ENCODE measurements at places on chromosomes 3 and 15.

DNA sequence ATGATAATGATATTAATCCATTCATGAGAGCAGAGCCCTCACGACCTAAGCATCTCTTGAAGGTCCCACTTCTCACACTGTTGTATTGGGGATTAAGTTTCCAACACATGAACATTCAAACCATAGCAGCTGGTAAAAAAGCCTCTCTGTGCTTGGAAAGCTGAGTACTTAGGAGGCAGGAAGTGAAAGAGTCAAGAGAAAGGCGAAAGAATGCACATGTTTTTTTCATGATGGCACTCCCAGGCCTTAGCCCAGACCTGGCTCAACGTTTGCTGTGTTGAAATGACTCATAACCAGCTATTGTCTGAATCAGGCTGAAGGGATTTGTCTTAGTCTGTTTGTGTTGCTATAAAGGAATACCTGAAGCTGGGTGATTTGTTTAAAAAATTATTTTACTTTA, 84.4 kb upstream of the RGMA start:
- no peak for DNase-seq

DNA sequence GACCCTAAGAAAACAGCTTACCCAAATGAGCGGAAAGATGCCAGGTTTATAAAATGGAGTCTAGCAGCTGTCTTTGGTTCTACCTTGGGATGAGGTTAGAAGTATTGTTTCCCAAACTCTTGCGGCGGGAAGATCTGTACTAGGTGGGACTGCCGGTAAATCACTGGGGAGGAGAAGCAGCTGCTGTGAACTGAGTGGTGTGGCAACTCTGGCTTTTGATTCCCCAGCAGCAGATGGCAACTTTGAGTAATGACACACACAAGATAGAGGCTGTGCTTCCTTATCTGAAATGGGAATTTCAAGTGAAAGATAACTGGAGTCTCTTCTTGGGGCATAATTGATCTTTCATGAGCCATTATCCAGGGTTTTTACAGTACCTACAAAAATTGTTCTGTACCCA, 184.9 kb downstream of the ATG7 start:
- no peak for DNase-seq

DNA sequence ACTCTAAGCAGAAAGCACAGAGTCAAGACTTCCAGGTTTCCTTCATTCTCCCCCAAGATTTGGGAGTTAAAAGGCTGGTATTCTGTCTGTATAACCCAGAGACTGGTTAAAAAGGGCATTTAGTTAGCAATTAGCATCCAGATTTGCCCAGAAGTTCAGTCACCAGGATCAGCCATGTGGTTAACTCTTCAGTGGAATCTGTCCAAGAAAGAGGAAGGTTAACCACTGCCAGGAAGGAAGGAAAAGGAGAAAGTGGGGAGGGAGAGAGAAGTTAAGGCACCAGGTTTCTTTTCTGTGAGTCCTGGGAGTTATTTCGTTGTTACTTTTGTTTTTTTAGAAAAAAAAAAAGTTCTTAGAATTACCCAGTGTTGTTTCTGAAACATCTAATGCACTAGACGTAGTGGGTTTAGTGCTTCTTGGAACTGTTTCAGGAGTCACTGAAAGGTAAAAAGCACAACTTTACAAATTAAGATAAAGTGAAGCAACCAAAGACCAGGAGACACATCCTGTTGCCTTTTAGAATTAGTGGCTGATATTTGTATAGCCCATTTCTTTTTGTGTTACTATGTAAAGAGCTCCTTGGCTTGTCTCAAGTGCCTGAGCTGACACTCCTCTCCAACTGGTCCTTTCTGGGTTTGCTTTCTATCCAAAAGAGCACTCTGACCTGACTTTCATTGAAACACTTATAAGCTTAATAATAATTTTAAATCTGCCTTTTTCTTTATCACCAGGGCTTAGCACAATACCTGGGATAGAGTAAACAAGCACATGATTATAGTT, 128.6 kb downstream of the ABI3BP start:
- DNase-seq, result no peak

- DNase-seq, result no peak
These were observed 279.4 kb downstream of the WNT5A start for GRCh38 chr3:55207744-55208143.

DNA sequence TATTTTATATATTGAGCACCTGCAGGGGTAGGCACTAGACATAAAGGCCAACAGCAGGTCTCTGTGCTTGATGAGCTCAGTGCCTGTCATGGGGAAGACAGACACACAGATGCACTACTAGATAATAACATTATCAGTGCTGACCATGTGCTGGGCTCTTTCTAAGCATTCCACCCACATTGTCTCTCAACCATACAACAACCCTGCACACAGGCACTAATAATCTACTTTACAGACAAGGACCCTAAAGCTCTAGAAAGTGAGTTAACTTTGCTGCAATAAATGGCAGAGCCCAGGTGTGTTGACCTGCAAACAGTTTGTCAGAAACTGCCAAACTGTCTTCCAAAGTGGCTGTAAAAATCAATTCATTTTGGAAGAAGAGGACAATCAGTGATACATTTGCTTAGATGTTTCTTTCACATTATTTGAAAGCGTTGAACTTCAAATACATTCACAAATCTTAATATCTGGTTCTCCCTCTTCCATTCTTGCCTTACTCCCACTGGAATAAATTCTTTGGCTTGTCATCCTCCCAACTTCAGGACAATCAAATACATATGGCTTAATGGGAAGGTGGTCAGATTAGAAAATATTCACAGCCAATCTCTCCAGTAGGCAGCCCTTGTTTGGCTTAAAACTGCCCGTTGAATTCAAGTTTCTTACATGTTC, 11.0 kb upstream of the PP2D1 start:
- no peak for DNase-seq

- no peak for DNase-seq
These were observed 76.7 kb upstream of the PHLDB2 start for GRCh38 chr3:111782447-111782782.

GRCh38 chr3:192929146-192929545, 11.5 kb upstream of the MB21D2 start:
- no peak for DNase-seq

DNA sequence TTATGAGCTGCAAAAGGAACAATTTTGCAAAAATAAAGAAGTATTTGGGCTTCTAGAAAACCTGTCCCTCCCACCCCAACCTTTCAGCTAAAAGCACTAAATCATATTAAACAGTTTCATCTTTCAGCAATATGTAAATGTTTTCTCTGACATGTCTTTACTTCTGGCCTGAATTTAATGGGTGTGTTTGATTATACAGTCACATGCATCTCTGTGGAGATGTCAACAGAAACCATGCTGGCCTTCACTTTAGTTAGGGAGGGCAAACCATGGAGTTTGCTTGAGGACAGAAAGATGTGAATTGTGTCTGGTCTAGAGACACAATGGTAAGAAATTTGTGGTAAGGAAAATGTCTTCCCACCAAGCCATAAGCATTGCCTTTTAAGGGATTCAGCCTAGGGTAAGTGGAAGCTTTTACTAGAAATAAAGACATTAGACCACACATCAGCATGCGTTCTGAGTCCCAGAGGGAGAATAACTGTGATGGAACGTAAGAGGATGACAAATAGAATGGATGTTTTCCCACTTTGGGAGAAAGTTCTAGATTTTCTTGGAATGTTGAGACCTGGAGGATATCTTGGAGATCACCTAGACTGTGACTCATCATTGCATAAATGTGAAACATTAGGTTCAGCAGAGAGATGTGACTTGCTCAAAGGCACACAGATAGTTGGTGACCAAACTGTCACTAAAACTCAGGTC, 68.9 kb downstream of the ST8SIA2 start:
- DNase-seq, result no peak

- no peak for DNase-seq
These were observed 63.0 kb upstream of the TSC22D2 start for GRCh38 chr3:150345021-150345538.

- no peak for DNase-seq
These were observed 288.5 kb upstream of the UMPS start for GRCh38 chr3:124441766-124442165.

DNA sequence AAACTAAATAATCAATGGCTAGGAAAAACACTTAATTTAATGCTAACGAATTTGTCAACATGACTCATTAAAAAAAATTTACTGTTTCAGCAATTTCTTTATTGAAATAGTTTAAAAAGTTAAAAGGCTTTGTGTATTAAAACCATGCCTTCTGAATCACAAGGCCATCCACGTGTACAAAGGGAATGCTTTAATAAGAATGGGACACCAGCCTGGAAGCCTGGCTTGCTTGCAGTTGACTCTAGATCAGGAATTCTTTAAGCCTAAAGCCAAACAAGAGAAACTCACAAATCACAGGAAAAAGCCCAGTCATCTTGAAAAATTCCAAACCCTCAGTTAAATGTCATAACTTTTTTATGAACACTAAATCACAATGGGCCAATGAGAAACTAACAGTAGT, 137.6 kb downstream of the PEAK1 start:
- no peak for DNase-seq

DNA sequence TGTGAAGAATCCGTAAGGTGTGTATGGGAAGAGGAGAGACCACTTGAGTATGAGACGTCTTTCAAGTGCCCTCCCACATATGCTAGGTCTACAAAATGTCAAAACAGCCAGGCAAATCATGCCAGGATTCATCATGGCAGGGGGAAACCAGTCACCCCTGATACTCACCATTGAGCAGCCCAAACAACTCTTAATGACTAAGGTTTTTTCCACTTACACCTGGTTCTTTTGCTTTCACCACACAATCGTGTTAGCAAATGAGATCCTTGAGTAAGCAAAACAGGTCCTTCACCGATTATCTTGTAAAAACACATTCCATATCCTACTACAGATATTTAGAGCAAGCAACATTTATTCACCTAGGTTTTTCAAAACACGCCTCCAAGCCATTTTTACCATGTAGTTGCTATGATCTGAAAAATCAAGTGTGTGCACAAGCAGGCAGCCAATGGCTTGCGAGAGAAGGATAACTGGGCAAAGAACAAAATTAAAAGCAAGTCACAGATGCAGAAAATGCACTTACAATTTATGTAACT, 177.5 kb upstream of the LPP start:
- DNase-seq, result no peak

GRCh38 chr3:112640930-112641801, at the start of gene CCDC80:
Gene CCDC80, minus strand, starts transcription at chr3:112641143. Its CDS starts 1,238 bp downstream, at chr3:112639905.
- no peak for DNase-seq

- DNase-seq, result no peak
These were observed 48.5 kb upstream of the TNIK start for GRCh38 chr3:171508676-171509075.

DNA sequence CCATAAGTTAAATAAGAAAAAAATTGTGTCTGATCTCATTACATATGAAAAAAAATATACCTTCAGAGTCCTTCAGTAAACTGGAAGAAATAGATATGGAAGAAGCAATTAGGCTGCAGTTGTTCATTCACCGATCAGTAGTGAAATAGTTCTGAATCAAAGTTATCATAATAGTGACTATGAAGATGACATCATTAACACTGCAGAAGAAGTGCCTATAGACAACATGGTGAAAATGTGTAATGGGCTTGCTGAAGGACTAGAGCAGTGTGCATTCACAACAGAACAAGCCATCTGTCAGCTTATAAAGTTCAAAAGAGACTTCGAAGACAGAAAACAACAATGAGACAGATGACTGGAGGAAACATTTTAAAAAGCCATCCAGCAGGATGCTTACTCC, 144.5 kb downstream of the NAALADL2 start:
- DNase-seq, result no peak

GRCh38 chr3:46874430-46874829, 3.1 kb upstream of the PTH1R start:
- DNase-seq, result no peak

- peak; percentile 57 for DNase-seq
These were observed 24.7 kb downstream of the GPR15 start for GRCh38 chr3:98556164-98557130.

- DNase-seq, result no peak
These were observed 76.4 kb upstream of the MFGE8 start for GRCh38 chr15:88989578-88989977.
